ENCODE measurements at places on chromosomes 4 and X.

DNA sequence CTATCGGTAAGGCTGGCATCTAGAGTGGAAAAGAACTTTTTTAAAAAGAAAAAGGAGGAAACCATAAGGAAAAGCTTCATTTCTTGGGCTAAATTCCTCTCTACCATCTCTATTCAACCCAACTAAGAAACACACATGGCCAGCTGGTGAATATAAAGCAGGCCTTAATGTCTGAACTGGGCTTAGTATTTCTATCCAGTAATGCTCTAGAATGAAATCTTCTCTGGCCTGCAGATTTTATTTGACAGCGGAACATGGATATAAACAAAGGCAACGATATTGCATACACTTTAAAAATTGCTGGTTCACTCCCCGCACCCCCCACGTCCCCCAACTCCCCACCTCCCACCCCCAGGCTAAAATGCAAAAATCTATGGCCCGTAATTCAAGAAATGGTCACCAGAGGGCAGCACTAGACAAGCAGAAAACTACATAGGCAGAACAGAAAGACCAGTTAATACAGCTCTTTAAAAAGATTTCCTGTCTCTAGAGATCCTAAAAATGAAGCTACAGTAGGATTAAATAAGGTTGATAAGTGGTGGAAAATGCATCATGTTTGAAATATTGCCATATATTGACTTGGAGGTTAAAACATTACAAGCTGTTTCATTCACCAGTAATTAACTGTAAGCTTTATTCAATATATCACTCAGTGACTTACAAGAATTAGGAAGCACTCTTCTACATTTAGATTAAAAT, 155.2 kb upstream of the GALNT7 start:
- peak; percentile 75 for DNase-seq

- no peak for DNase-seq
These were observed 29.1 kb upstream of the CT55 start for GRCh38 chrX:135200297-135200696.

DNA sequence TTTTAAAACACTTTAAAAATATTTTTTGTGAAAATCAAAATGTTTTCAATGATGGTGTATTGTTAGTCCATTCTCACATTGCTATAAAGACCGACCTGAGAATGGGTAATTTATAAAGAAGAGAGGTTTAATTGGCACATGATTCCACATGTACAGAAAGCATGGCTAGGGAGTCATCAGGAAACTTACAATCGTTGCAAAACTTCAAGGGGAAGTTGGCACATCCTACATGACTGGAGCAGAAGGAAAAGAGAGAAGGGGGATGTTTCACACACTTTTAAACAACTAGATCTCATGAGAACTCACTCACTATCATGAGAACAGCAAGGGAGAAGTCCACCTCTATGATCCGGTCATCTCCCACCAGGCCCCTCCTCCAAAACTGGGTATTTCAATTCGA, 110.7 kb downstream of the TMEM47 start:
- no peak for DNase-seq

- DNase-seq = no peak
These were observed 2.3 kb upstream of the HNRNPD start for GRCh38 chr4:82376109-82376508.

GRCh38 chr4:131427000-131427399, 1722.1 kb upstream of the PCDH10 start:
- no peak for DNase-seq

DNA sequence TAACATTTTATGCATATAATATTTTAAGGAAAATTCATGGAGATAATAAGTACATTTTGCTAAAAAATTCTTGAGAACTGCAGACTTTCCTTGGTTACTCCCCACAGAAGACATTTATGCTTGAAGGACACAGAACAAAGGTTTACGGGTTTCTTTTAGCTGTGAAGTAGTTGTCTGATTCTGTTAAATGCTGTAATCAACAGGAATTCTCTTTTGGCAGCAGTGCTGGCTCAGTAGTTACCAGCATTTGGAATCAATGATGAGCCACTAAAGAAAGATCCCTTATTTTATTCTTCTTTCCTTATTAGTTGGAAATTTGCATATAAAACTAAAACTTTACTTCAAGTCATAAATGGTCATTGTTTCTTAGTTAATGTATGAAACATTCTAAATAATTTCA, 199.3 kb upstream of the FAT4 start:
- no peak for DNase-seq

- no peak for DNase-seq
These were observed 128.4 kb upstream of the AP1S2 start for GRCh38 chrX:15983034-15983433.

DNA sequence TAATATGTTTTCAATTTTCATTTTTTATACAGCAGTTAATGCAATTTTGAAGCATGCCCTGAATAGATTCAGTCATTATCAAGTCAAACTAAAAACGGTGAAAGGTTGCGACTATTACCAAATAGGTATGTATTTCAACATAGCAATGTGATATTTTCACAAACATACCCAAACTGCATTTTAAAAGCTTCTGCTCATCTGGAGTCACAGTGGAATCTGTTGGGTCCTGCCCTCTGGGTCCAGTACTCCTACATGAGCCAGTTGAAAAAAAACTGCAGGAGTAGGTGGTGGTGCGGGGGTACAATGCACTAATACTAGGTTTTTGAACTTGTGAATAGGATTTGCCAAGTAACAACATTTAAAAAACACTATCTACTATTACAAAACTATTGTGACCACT, 938 bp downstream of the GPR34 start:
- no peak for DNase-seq

GRCh38 chr4:151711646-151712045, 49.2 kb downstream of the GATB start:
- DNase-seq = no peak

DNA sequence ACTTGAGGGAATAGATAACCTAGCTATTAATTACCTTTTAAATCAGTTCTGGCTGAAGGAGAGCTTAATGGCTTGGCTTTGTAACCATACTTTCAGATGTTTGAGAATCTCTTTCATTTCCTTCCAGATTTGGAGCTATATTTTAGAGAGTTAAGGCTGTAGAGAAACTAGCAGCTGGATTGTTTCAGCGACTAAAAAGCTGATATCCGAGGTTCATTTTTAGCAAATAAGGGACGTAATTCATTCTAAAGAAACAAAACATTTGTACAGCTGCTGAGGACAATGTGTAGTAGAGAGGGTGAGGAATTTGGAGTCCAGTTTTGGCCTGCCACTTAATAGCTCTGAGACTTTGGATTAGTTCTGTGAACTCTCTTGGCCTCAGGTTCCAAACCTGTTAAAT, 12.2 kb downstream of the OSTC start:
- no peak for DNase-seq

GRCh38 chrX:650811-651210, 20.2 kb downstream of the SHOX start:
- no peak for DNase-seq

GRCh38 chr4:8283161-8283560, 13.6 kb downstream of the HTRA3 start:
- DNase-seq = no peak

DNA sequence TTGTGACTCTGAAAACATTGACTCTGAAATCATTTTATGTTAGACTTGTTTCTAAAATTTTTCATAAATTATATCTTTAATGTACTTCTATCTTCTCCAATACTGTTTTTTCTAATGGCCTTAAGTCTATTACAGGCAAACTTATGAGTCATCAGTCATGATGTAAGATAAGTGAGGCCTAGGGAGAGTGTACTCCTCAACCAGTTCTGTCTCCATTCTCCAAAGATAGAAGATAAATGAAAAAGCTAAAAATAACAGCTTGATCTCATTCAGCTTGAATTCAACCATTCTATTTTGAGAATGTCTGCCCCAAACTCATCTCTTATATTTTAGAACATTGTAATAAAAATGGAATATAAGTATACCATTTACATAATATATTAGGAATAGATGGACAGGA, 34.5 kb downstream of the STBD1 start:
- DNase-seq = no peak

DNA sequence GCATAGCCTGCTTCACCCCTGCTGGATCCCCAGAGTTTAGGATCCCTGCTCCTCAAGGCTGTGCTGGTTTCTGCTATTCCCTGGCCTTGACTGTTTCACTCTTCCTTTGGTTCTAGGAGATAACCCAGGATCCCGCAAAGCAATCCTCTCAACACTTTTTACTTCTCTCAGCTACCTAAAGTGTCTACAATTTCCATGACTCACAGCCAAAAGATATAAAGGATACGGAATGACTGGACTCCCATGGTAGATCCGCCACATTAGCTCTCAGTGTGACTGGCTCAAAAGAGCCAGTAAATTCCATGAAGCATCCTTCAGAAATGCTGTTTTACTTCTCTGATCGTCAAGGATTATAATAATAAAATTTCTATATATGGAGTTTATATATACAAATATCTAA, 66.3 kb upstream of the TMEM164 start:
- DNase-seq = no peak

DNA sequence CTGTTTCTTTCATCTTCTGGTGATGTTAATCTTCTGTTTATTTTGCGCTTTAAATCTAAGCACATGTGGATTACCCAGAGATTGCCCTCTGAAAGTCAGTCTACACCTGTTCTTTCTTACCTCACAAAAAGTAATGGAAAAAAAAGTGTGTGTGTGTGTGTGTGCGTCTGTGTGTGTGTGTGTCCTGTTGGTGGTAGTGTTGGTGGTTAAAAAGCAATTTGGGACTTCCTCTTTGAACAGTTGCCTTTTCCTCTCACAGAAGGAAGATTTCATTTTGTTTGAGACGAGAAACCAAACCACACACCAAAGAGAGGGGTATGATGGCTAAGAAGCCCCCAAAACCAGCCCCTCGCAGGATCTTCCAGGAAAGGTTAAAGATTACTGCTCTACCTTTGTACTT, at the start of gene STAP1:
Gene STAP1, plus strand, starts transcription at position 235 of the 400 bp plus-strand sequence. Its CDS starts 83 bp downstream, at position 318.
- peak; percentile 73 for DNase-seq
